ENCODE measurements at places on chromosomes 1 and 21. TPM values are rescaled to one million over a fixed set of nuclear protein-coding genes. Genes with fewer than 3 reads are reported as not detected.
A peak's percentile ranks its signal among the peaks of the same experiment; 100 is the strongest.

The CBS gene
- 3.6 TPM for polyA plus RNA-seq

The ST3GAL3 gene
- polyA plus RNA-seq = 22.3 TPM

The ADCY10 gene
- polyA plus RNA-seq = 0.07 TPM

The TMEM82 gene
- polyA plus RNA-seq = not detected

The CFAP107 gene
- 1.1 TPM for polyA plus RNA-seq

The OPRD1 gene
- polyA plus RNA-seq = 0.29 TPM

DNA sequence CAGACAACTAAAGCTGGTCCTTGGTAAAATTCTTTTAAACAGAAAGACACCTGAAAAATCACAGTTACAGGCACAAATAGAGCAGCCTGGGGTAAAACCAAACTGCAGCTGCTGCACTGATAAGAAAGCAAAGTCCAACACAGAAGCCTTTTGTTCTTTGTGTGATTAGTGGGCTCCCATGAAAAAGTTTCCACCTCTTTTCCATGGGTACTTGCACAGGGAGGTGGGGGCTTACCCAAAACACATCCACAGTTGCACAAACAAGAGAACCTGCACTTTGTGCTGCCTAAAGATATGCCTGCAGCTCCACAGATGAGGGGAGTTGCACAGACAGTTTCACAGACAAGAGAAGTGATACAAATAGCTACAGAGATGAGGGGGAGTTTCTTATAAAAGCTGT, 106.7 kb upstream of the SLC5A9 start:
- DNase-seq = no peak

DNA sequence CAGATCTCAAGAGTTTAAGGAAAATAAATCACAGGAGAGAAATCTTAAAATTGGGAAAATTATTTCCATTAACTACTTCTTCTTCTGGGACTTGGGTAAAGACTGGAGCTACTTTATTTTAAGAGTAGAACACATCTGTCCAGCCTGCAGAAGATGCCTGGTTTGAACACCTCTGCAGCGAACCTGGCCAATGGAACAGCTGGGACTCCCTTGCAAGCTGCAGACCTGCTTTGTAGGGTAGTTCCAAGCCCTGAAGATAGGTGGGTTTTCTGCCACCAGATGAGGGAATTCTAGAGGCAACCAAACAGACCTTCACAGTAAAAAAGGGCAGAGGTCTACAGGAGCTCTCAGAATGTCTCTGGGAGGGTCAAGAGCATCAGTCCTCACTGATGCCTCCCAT, 86.5 kb upstream of the CACNA1E start:
- DNase-seq = no peak

- peak; percentile 17 for DNase-seq
These were observed 58.7 kb downstream of the RABGAP1L start for GRCh38 chr1:174217787-174218574.

GRCh38 chr1:108199781-108200686, at the start of gene SLC25A24:
SLC25A24 (minus strand) TSS chr1:108200343; CDS start chr1:108200138, 205 bp downstream.
- peak; percentile 65 for DNase-seq

- DNase-seq = no peak
These were observed 50.8 kb downstream of the PAX7 start for GRCh38 chr1:18681423-18681835.

GRCh38 chr1:72009173-72010093, 272.9 kb downstream of the NEGR1 start:
- no peak for DNase-seq

GRCh38 chr1:151668090-151668489, 48.5 kb downstream of the CELF3 start:
- no peak for DNase-seq

DNA sequence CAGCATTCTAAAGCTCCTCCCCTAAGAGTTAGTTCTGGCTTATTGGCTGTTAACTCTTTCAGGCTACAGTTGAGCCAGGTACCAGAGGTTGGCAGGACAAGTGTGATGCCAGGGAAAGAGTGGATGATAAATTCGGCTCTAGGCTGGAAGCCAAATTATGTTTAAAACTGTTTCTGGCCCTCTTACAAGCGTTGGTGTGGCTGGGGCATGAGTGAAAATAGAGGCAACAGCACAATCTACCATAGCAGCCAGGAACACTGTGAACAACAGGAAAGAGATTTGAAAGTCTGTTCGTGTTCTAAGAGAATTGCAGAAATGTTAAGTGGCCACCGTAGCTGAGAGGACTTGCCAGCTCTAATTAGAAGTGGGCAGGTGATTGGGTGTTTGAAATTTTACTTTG, 84.2 kb downstream of the CDC7 start:
- DNase-seq = no peak

Data from left renal pelvis (tissue), 4 donors.